Cerebellum (tissue), 4 donors: ENCODE measurements at places on chromosomes 5 and 9. TPM values are rescaled to one million over a fixed set of nuclear protein-coding genes. Genes with fewer than 3 reads are reported as not detected.

CAVIN4 gene
- 11.3 TPM for total RNA-seq

ORM2 gene
- not detected for total RNA-seq

GRCh38 chr5:137344723-137345322 lies 154.3 kb downstream of the SPOCK1 start:
- DNase-seq, result no peak

- DNase-seq, result no peak
These were observed 133.7 kb upstream of the PPP1R26 start for GRCh38 chr9:135345775-135346433.

DNA sequence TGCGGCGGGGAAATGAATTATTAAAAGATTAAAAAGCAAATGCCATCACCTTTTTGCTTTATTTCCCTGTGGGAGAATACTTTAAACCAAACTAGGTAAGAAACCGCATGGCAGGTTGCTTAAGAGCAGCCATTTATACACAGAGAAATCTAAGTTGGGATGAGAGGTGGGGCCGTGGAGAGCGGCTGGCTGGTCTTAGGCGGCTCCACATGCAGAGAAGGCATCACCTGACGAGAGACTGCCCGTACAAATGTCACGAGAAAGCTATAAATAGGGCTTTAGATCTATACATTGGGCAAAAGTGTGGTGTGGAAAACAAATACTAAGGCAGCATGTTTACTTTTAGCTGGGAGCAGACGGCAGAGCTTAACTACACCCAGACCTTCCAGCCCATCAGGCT lies 39.4 kb downstream of the MED27 start:
- DNase-seq, result no peak

GRCh38 chr9:35687972-35688557 lies 1.7 kb downstream of the TPM2 start:
- no peak for DNase-seq

DNA sequence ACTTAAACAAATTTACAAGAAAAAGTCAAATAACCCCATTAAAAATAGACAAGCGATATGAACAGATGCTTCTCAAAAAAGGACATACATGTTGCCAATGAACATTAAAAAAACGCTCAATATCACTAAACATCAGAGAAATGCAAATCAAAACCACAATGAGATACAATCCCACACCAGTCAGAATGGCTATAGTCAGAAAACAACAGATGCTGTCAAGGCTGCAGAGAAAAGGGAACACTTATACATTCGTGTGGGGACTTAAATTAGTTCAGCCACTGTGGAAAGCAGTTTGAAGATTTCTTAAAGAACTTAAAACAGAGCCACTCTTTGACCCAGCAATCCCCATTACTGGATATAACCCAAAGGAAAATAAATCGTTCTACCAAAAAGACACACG lies 10.8 kb downstream of the OR13F1 start:
- no peak for DNase-seq

GRCh38 chr9:7930613-7931012 lies 131.0 kb upstream of the DMAC1 start:
- no peak for DNase-seq
